ENCODE measurements at places on chromosomes 7 and 10.

- no peak for DNase-seq
These were observed 49.4 kb upstream of the DPYSL4 start for GRCh38 chr10:132137111-132138072.

- no peak for DNase-seq
These were observed 122.5 kb downstream of the OAT start for GRCh38 chr10:124296121-124296812.

DNA sequence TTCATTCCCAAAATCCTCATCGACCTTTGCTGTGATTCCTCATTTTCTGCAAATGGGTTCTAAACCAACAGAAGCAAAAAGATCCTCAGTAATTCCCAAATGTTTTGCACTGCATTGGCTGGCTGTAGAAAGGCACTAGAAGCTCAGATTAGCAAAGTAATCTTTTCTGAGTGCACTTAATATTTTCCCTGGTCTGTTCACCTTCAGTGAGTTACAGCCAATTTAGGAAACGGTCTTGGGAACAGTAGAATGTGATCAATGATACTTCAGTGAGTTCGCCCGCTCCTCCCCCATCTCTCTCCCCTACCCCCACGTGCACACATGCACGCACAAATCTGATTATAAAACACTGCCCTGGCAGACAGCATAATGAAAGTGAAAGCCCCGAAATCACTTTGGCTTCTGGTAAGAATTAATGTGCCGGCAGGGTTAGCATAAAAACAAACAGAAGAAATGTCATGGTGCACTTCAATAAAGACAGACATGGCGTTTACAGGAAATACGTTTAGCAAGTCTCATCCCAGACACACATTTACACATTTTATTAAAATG, 201.3 kb upstream of the CDCA7L start:
- DNase-seq, result no peak

GRCh38 chr10:20327954-20328353, 511.7 kb downstream of the PLXDC2 start:
- no peak for DNase-seq

All from inflammatory macrophage treated with lipopolysaccharide for 1 hour (primary cell).